ENCODE measurements at places on chromosomes 1 and 21. TPM values are rescaled to one million over a fixed set of nuclear protein-coding genes. Genes with fewer than 3 reads are reported as not detected.

PDC gene
- total RNA-seq, result not detected

DNA sequence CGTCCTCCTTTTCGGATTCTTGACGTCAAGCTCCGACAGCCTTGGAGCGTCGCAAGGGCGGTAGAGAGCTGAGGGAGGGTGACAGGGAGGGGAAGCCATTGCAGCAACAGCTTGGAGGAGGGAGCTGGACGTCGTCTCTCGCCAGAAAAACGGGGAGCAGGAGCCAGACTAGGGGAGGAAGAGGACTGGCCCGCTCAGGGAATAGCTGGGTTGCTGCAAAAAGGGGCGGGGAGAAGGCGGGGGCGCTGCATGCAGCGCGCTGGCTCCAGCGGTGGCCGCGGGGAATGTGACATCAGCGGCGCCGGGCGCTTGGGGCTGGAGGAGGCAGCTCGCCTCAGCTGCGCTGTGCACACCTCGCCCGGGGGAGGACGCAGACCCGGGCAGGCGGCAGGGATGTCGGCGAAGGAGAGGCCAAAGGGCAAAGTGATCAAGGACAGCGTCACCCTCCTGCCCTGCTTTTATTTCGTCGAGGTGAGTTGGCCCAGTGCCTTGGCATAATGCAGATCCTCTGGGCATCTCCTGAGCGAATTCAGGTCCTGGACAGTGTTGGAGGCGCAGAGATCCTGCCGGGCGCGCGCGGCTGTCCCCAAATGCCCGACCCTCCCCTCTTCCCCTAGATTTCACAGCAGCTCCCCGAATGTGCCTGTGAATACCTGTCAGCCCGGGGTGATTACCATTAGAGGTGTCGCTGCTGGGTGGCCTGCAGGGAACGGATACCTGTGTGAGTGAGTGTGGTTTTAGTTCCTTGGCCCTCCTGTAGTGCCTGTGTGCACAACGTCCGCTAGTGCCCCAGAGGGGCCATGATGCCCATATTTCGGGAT, at the start of gene PLPPR4:
Gene PLPPR4, plus strand, starts transcription at position 292 of the 821 bp plus-strand sequence. Its CDS starts 102 bp downstream, at position 394.
- DNase-seq, result no peak

DNA sequence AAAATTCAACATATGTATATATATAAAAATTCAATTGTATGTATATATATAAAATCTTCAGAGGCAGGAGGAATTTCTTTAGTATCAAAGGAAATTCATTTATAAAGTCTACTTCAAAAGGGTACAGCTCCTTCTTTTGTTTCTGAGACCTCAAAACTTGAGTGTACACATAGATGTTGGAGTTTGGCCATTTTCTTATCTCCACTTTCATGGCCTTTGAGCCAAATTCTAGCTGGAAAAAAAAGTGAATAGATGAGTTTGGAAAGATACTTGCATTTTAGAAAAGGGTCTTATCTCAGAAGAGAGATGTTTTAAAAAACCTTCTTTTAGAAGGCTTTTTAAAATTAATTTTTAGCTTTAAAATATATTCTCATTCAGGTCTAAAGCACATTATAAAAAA, 103.2 kb downstream of the ATF6 start:
- DNase-seq, result no peak

TESK2 gene
- total RNA-seq, result 1.4 TPM

GRCh38 chr21:29939924-29940275, at the start of gene GRIK1:
TSS of gene GRIK1 (minus strand) at chr21:29939996.
- DNase-seq, result no peak

GRCh38 chr1:223180731-223181321, 37.8 kb upstream of the TLR5 start:
- no peak for DNase-seq

DNA sequence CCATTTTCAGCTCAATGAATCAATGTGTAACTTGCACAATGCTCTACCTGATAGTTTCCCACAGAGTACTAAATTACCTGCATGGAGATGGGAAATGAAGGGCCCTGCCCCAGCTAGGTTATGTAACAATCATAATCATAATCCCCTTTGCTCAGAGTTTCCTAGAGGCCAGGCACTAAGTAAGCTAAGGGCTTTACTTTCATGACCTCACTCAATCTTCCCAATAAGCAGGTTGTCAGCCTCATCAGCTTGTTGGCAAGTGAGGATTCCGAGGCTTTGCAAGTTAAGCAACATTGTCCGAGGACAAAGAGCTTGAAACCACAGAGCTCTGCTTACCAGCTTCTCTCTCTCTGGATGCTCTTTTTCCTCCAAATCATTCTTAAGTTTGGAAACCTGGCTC, 64.1 kb upstream of the NTPCR start:
- DNase-seq, result no peak

DNA sequence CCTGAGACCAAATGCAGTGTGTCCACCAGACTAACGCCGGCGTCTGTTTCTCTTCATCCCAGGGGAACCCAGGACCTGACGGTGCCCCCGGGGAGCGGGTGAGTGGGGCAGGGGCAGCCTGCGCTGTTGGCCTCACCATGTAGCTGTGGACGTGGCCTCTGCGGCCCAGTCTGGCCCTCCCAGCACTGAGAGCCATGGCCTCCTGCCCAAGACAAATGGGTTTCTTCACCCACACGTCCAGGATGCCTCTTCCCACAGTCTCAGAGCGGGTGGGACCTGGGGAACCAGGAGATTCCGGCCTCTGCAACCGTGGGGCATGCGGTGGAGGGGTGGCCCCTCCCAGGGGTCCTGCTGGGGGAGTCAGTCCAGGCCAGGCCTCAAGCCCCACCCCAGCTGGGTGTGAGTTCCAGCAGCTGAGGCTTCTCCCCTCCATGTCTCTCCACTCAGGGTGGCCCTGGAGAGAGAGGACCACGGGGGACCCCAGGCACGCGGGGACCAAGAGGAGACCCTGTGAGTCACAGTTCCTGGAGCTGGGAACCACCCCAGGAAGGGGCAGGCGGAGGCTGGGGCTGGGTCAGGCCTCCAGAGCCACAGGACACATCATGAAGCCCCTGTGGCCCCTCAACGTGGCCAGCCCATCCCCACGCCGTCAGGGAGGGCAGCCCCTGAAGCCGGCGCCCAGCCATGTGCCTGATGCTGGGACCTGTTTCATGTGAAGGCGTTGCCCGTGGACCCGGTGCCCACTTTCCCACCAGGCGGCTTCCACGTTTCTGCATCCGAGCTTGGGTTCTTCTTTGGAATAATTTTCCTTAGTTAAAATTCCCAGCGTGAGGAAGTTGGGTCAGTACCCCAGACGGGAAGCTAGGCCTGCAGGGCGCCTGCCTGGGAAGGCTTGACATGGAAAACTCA, 11.0 kb downstream of the COL6A1 start:
- no peak for DNase-seq

DNA sequence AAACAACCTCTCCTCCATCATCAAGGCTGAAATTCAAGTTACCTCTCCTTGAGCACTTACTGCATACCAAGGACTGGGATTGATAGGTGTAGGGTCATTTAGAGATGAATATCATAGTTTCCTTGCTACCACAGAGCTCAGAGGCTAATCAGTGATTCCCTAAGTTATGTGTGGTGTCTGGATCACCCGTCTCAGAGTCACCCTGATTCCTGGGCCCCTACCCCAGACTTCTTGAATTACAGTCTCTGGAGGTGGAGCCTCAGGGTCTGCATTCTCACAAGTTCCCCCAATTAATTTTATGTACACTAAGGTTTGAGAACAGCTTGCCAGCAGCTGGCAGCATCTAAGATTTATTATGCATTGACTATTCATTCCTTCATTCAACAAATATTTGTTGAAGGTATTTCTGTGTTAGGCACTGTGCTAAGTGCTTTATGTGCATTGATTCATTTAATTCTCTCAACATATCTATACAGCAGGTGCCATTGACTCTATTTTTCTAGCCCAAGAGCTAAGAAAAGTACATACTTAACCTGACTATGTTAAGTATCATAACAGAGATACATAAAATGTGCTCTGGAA, 182.9 kb upstream of the FGGY start:
- no peak for DNase-seq

TDRD5 gene
- not detected for total RNA-seq

DNA sequence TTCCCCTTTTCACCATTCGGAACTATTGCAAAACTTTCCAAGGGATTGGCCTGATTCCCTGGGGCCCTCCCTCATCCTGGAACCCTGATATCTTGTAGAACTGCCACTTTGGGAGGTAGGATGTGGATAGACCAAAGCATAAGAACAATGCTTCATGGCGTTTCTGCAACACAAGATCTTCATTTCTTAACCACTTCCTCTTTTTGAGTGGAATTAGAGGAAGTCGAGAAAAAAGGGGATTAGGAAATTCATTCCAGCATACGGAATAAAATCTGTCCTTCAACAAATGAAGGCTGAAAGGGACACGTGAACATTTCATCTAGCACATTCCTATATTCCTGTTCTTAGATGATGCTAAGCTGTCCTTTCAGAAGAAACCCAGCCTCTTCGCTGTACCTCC, 149.3 kb downstream of the HUNK start:
- DNase-seq, result no peak

GRCh38 chr21:32819694-32820093, 48.1 kb upstream of the PAXBP1 start:
- no peak for DNase-seq

ADGRL2 gene
- not detected for total RNA-seq

GRCh38 chr21:42479582-42479981, 16.4 kb downstream of the RSPH1 start:
- DNase-seq, result no peak

UBE2U gene
- not detected for total RNA-seq

DNA sequence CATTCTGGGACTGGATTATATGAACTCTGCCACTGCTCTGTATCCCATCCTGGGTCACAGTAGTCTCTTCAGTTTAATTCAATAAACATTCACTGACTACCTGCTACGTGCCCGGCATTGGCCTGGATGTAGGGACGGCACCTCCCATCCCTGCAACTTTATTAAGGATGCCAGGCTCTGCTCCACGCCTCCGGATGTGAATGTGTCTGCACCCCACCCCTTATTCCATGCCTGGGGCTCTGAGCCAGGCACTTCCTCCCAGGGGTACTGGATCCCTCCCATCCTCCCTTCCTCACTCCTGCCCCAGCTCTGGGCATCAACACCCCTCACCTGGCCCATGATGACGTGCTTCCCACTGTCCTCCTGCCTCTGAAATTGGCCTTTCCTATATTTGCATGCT, 53.7 kb downstream of the KCNN3 start:
- DNase-seq, result no peak

DNA sequence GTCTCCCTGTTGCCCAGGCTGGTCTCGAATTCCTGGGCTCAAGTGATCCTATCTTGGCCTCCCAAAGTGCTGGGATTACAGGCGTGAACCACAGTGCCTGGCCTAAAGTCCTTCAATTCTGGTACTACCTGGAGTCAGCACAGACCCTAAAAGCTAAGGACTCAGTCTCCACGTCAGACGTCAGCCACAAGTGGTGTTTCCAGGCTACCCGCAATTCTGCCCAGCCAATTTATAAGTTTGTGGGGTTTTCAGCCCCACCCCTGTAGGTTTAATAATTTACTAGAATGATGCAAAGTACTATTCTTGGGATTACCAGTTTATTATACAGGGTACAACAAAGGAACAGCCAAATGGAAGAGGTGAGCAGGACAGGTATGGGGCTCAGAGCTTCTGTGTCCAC, 10.6 kb upstream of the DIP2A start:
- DNase-seq, result no peak

GNAT2 gene
- total RNA-seq, result 1.2 TPM

S100A7A gene
- not detected for total RNA-seq

DNA sequence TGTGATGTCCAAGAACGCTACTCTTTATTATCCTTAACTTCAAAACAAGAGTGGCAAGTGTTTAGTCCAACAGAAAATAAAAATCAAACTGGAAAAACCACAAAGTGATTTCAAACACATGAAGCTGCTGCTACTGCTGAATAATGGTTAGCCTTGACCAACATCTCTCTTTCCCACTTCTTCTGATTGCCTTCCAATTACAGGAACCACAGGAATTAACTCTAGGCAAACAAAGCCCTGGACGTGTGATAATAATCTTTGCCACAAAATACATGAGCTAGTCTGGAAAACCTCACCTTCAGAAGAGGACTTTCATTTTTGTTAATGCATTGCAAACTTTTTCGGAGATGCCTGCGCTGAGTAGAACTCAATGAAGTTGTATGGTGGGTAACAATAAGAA, 48.6 kb upstream of the COL11A1 start:
- DNase-seq, result no peak

GRCh38 chr1:182762536-182762935, 27.0 kb upstream of the NPL start:
- no peak for DNase-seq

DNA sequence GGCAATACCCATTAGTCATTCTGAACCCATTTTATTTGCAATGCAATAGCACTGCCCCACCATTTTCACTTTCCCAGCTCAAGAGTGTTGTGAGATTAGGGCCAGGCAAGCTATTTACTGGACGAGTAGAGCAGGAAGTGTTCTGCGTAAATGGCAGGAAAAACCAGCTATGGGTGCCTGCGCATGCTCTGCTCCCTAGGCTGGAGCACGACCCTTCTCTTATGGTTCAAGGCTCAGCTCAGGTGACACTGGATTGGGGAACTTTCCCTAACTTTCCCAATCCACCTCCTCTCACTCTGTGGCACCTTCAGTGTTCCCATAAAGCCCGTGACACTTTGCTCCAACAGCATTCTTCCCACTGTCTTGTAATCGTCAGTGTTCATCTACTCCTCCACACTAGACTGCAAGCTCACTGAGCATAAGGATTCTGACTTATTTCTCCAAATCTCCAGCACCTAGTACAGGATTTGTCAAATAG, 3.6 kb upstream of the MAN1A2 start:
- no peak for DNase-seq

DNA sequence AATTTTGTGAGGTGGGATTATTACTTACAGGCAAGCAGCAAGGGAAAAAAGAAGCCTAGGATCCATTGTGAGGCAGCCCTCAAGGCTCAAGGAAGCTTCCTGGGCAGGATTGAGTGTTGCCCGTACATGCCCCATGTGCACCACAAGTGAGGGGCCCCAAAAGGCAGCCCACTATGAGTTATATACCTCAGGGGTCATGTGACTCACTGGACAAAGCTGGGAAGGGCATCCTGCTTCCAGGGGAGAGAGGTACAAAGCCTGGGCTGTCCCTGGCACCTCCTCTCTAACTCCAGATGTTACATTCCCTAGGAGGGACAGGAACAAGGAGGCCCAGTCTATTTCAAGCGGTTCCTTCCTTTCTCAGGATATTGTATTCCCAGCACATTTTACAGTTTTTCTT, 34.0 kb upstream of the CD1D start:
- no peak for DNase-seq

DNA sequence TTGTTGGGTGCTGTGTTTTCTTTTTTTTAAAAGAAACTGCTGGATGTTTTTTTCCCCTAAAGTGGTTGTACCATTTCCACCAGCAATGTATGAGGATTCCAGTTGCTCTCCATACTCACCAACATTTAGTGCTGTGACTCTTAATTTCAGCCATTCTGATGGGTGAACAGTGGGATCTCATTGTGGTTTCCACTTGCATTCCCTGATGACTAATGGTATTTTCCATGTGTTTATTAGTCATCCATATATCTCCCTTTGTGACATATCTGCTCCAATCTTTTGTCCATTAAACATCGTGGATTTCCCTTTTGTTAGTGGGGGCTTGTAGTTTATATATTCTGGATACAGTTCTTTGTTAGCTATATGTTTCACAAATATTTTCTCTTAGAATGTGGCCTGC, 206.0 kb downstream of the CAMTA1 start:
- no peak for DNase-seq

GRCh38 chr1:93000751-93001175, 39.5 kb upstream of the DIPK1A start:
- no peak for DNase-seq

- no peak for DNase-seq
Measured at GRCh38 chr1:159468321-159468720, 28.8 kb downstream of the OR10J1 start.
